ENCODE measurements at places on chromosomes 3 and 15.

GRCh38 chr3:117898722-117899522 is 1135.7 kb downstream of the IGSF11 start:
- no peak for DNase-seq

GRCh38 chr3:54530944-54531343 is 396.9 kb downstream of the LRTM1 start:
- DNase-seq = no peak

GRCh38 chr15:60721707-60722106 is 242.8 kb upstream of the ICE2 start:
- DNase-seq = no peak

DNA sequence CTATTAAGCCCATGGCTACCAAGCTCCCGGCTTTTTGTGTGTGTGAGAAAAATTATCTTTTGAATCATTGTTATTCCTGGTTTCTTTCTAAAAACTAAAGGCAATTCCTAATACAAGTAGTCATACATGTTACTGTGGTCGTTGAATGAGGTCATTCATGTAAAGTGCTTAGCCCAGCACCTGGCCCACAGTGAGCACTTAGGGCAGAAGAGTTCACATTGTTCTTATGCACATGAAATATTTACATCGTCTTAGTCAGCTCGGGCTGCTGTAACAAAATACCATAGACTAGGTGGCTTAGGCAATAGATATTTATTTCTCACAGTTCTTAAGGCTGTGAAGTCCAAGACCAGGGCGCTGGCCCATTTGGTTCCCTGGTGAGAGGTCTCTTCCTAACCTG is 216.1 kb downstream of the SHQ1 start:
- no peak for DNase-seq

- DNase-seq = no peak
Measured at GRCh38 chr15:49031804-49032203, 14.4 kb downstream of the SECISBP2L start.

DNA sequence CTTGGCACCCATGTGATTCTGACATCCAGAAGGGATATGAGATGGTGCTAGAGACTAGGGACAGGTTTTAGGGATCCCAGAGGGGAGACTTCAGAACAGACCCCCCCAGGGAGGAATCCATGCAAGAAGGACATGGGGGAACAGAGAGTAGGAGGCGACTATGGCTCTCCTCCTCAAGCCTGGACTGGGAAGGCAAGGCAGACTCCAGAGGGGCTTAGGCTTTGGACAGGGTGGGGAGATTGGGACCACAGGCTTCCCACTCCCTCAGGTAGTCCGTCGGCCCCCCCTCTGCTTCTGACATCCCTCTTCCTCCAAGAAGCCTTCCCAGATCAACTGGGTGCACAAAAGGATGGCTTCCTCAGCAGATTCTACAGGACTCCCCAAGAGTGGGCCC is 3.0 kb upstream of the VIPR1 start:
- no peak for DNase-seq

DNA sequence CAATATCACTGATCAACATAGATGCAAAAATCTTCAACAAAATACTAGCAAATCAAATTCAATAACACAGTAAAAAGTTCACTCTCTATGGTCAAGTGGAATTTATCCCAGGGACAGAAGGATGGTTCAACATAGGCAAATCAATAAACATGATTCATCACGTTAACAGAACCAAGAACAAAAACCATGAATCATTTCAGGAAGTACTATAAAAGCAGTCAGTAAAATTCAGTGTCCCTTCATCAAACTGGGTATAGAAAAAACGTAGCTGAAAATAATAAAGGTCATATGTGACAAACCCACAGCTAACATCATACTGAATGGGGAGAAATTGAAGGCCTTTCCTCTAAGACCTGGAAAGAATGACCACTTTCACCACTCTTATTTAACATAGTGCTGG is 172.1 kb downstream of the POLR2M start:
- DNase-seq = no peak

GRCh38 chr3:42582474-42583070 is 805 bp upstream of the SEC22C start:
- no peak for DNase-seq

- DNase-seq = no peak
Measured at GRCh38 chr3:115932807-115933206, 309.5 kb downstream of the GAP43 start.

GRCh38 chr15:62601777-62602545 is 436.9 kb upstream of the C2CD4B start:
- no peak for DNase-seq

DNA sequence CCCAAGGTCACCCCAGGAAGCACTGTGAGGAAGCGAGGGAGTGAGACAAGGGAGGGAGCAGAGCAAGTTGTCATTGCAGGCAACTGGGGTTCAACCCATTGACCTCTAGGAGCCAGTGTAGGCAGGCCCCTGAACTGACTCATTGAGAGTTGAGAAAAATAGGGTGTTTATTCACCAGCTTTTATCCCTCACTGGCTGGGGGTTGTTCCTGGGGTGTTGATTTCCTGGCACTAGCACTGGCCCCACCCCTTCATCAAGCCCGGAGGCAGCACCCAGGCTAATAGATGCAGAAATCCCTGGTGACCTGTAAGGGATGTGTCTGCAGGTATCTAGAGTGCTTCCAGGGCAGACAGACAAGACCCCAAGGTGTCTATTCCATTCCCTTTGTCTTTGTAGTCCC is 183.9 kb downstream of the ARRDC4 start:
- no peak for DNase-seq

GRCh38 chr3:16923112-16923511 is 38.4 kb downstream of the PLCL2 start:
- no peak for DNase-seq

GRCh38 chr3:169008776-169009358 is 654.6 kb downstream of the MECOM start:
- no peak for DNase-seq

GRCh38 chr3:128874481-128875180 is 4.8 kb upstream of the ACAD9 start:
- no peak for DNase-seq

DNA sequence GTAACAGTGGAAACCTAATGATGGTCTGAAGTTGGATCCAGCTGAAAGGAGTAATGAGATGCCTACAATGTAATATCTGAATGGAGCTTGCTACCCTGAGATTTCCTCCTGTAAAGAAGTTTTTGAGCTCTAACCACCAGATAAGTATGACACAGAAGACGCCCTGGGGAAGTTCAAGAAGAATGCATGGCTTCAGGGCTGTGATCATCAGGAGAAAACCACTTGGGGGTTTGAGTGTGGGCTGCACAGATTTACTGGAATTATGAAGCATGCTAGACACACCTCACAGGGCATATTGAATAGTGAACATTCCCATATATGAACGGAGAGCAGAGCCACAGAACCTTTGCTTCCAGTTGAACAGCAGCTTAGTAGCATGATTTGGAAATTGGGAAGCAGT is 10.6 kb upstream of the CCDC80 start:
- no peak for DNase-seq

- DNase-seq = no peak
Measured at GRCh38 chr3:193554811-193555210, at the start of gene ATP13A4. TSS of gene ATP13A4 (minus strand) at chr3:193554895. CDS start at chr3:193554799, 96 bp downstream.

DNA sequence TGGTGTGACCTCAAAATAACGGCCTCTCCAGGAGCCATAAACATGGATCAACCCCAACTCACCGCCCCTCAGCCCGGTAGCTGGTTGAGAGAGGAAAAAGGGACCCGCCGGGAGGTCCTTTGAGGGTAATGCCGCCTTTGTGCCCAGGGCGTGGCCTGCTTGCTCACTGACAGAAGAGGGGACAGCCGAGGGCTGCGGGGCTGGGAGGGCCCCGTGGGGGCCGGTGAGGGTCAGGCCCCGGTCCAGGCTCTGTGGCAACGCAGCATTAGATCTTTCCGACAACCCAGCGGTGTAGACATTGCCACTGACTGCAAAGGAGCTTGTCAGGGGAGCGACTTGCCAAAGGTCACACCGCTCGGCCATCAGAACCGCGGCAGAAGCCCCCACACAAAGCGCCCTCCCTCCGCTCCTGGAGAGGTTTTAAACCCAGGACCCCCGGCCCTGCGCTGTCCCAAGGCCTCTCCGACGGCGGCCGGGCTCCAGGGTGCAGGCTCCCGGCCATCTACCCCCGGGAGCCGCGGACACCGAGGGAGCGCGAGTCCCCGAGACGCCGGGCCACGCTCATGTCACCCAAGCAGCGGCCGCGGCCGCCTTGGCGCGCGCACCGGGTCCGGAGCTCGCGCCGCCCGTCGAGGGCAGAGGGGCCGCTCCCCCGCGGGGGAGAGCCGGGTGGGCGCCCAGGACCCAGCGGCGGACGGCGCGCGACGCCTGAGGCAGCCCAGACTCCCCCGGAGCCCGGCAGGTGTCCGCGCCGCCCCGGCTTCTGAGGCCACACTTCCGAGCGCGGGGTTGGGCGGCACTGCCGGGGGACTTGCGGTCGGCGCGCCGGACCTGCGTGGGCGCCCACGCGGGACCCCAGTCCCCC is 975 bp downstream of the PCSK6 start:
- DNase-seq = no peak

GRCh38 chr3:8556473-8556869 is 54.8 kb downstream of the LMCD1 start:
- no peak for DNase-seq

GRCh38 chr3:23659840-23660430 is 145.8 kb upstream of the UBE2E1 start:
- no peak for DNase-seq

DNA sequence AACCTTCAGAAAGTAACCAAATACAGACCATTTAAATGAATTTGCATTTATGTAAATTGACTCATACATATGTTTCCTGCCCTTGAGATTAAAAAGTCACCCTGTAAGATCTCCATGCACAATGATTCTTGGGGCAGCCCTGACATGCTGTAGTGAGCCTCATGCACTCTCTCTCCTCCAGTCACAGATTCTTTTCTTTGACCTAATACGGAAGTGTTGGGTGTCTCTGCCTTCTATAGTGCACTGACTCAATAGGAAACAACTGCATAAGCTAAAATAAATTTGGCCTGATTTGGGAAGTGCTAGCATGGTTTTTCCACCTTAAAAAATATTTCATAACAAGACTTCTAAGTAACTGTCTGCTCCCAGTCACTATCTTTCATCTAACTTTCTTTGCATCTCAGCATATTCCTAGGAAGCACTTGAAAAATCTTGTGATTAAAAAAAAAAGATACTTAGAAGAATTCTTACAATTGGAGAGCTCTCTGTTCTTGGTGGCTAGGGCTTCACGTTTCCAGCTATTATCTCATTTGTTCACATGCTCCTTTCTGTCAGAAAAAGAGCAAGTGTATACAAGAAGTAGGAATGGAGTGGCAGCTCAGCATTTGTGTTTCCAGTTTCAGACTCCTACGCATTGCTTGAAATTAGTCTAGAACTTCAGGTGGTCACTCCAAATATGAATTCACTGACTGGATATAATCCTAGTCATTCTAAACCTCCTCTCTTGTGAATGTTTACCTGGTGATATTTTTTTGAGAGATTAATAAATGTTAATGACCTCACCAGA is 207.9 kb upstream of the COL8A1 start:
- no peak for DNase-seq

DNA sequence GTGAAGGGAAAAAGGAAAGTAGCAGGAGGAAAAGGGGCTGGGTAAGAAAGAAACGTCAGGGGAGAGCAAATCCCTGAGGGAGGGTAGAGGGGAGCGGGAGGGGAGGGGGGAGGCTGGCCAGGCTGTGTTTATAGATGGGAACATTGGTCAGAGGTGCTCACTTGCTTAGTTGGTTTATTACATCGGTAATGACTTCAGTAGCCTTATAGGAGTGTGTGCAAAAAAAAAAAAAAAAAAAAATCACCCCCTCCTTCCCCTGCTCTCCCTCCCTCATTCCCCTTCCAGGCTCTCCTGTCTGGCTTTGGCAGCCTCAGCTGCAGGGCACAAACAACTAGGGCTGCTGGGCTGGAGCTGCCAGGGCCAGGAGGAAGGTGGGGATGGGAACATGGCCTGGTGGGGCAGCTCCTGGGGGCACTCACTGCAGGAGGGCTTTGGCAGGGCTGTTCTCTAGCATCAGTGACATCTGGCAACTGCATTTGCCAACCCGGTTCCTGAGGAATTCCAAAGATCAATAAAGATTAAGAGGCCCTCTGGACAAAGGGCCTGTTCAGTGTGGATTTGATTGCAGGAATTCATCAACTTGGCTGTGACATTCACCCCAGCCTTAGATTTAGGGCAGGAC is 334.5 kb upstream of the FRG2C start:
- DNase-seq = no peak

- no peak for DNase-seq
Measured at GRCh38 chr3:9732080-9732739, 675 bp downstream of the BRPF1 start.

DNA sequence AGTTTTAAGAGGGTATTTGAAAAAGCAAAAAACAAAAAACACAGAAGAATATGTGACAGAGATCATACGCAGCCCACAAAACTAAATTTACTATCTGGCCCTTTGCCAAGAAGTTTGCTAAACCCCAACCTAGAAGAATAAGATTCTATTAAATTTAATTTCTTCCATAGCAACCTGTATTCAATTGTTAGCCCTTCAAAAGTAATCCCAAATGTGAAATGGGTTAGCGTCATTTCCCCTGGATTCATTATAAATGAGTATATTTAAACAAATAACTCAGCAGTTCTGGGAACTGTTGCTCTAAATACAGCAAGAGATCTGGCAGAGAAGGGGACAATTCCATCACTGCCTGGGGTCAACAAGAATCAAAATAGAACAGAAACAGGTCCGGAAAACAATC is 56.8 kb downstream of the CERS3 start:
- DNase-seq = no peak

DNA sequence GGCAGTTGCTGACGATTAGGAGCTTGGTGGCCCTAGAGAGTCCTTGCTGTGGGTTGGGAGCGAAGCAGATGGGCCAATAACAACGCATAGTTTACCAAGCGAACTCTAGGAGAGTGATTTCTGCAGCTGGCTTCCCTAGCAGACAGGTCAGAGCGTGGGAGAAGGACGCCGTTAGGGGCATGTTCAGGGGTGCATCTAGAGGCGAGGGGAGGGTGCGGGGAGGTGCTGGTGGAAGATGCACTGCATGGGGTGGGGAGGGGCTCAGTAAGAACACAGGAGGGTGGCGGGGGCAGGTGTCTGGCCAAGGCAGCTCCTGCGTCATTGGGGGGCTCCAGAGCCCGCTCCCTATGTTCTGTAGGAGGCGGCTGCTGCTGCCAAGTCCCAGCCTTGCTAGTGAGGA is 8.9 kb downstream of the APBA2 start:
- no peak for DNase-seq

DNA sequence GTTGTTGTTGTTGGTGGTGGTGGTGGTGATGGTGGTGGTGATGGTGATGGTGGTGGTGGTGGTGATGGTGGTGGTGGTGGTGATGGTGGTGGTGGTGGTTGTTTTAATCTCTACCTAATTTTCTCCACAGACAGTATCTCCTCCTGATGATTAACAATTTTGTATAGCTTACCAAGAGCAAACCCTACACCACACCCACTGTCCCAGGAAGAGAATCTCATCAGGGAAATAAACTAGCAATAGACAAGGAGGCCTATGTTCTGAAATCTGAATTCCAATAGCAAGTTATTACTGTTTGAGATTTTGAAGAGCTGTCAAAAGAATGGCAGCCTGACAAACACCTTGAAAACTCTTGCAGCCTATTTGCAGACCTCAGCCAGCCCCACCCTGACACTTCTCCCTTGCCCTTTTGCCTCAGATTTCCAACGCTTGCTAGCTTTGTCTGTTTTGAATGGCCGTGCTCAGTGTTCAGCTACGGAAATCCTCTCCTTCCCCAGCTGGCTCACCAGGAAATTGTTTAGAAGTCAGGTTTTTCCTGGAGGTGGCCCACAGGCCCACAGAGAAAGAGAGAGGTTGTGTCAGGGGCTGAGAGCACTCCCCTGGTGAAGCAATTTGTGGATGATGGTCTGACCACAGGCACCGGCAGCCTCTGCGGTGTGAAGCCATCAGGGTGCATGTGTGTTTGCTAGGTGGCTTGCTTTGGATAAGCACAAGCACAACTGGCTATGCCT is 101.6 kb downstream of the MAGI1 start:
- no peak for DNase-seq

GRCh38 chr15:98854496-98854895 is 153.1 kb downstream of the PGPEP1L start:
- DNase-seq = no peak
